ENCODE measurements at places on chromosomes 6 and 20. TPM values are rescaled to one million over a fixed set of nuclear protein-coding genes. Genes with fewer than 3 reads are reported as not detected.

GRCh38 chr6:44480097-44480541 is 92.6 kb downstream of the CDC5L start:
- H3K27me3 ChIP-seq: peaks cover 15% of the 10 kb centered on the region
- DNase-seq: no peak
- no peaks in the 10 kb centered on the region for H3K36me3 ChIP-seq
- H3K27ac ChIP-seq: no peak overlapping the region

Gene C4B
- total RNA-seq: 4.7 TPM

Gene CPNE5
- 0.61 TPM for total RNA-seq

- H3K27ac ChIP-seq: no peak overlapping the region
- H3K4me1 ChIP-seq: no peaks in the 10 kb centered on the region
- no peaks in the 10 kb centered on the region for H3K36me3 ChIP-seq
- peaks cover 12% of the 10 kb centered on the region for H3K27me3 ChIP-seq
- DNase-seq: no peak
Measured at GRCh38 chr6:41164551-41165120, 1.7 kb upstream of the TREM2 start.

DNA sequence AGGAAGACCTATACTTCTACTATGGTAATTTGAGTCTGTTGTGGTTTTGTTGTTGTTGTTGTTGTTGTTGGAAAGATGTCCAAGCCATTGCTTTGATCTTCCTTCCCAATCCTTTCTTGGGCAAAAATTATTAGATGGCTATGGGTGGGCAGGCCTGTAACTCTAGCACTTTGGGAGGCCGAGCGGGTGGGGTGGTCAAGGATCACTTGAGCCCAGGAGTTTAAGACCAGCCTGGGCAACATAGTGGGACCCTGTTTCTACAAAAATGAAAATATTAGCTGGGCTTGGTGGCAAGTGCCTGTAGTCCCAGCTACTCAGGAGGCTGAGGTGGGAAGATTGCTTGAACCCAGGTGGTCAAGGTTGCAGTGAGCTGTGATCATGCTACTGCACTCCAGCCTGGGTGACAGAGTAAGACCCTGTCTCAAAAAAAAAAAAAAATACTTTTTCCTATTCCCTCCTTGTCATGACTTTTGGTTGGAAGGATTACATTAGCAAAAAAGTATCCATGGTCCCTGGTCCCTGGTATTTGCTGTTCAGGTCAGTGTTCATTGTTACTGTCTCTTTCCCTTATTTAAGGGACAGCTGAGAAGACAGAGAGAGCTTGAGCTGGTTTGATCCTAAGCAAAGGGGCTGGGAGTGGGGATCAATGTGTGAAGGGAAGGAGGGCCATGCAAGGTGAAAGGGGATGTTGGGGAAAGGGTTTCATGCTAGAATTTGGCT is 11.7 kb downstream of the NEU1 start:
- no peak for DNase-seq
- H3K27me3 ChIP-seq: peaks cover 4% of the 10 kb centered on the region
- no peak overlapping the region for H3K4me3 ChIP-seq
- H3K4me1 ChIP-seq: no peaks in the 10 kb centered on the region
- H3K36me3 ChIP-seq: peaks cover 4% of the 10 kb centered on the region
- H3K27ac ChIP-seq: no peak overlapping the region

Gene CLVS2
- not detected for total RNA-seq

GRCh38 chr20:23106271-23106851 is 20.2 kb upstream of the CD93 start:
- H3K27me3 ChIP-seq: peaks cover 7% of the 10 kb centered on the region
- no peak overlapping the region for H3K27ac ChIP-seq
- no peak for DNase-seq
- no peaks in the 10 kb centered on the region for H3K4me1 ChIP-seq
- H3K4me3 ChIP-seq: no peak overlapping the region

Gene PNPLA1
- total RNA-seq: not detected
